ENCODE measurements at places on chromosomes 12 and 14. TPM values are rescaled to one million over a fixed set of nuclear protein-coding genes. Genes with fewer than 3 reads are reported as not detected.
A peak's percentile ranks its signal among the peaks of the same experiment; 100 is the strongest.

CLEC4D gene
- total RNA-seq = not detected

DNA sequence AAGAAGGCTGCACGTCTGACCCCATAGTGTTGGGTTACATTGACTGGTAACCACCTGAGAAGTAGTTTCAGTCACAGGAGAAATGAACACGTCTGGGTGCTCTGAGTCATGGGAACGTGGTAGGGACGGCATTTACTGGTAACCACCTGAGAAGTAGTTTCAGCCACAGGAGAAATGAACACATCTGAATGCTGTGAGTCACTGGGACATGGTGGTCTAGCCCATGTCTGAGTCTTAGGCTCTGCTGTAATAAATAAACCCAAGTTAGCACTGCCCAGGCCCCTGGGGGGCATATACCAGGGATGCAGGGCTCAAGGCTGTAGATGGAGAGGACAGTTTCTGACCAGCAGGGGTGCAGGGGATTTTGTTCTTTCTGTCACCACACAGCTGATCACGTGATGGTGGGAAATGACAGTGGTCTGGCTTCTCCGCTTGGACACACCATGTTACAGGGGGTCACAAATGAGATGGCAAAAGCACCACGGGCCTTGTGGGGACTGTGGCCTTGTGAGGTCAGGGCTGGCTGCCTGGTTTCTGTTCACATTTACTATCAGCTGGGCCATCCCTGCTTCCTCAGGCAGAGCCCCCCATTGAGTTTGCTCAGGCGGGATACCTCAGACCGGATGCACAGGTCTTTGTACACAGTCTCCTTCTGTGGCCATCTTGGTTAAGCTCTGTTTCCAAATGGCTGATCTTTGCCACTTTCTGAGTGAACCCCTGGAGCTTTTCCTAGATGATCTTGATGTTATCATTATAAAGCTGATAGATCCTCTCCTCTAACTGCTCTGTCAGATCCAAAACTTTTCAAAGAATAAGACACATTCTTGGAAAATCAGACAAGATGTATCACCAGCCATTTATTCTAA lies 9.8 kb upstream of the C12orf42 start:
- DNase-seq = peak; percentile 79

AQP2 gene
- total RNA-seq = not detected

C1S gene
- 5.5 TPM for total RNA-seq

OR6C2 gene
- total RNA-seq = not detected

DNA sequence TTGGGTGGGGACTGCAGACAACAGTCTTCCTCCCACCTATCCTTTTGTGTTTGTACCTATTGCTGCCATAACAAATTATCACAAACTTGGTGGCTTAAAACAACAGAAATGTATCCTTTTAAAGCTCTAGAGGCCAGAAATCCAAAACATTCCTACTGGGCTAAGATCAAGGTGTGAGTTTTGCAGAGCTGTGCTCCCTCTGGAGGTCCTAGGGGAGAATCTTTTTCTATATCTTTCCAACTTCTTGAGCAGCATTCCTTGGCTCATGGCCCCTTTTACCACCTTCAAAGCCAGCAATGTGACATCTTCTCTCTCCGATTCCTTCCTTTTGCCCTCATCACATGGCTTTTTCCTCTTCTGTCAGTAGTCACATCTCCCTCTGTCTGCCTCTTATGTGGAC lies 190.6 kb downstream of the TTC8 start:
- DNase-seq = no peak

GRCh38 chr12:6276956-6277620 lies 33.4 kb upstream of the PLEKHG6 start:
- DNase-seq = no peak

- no peak for DNase-seq
Observed at GRCh38 chr12:108586306-108586705, 11.6 kb downstream of the TMEM119 start.

DNA sequence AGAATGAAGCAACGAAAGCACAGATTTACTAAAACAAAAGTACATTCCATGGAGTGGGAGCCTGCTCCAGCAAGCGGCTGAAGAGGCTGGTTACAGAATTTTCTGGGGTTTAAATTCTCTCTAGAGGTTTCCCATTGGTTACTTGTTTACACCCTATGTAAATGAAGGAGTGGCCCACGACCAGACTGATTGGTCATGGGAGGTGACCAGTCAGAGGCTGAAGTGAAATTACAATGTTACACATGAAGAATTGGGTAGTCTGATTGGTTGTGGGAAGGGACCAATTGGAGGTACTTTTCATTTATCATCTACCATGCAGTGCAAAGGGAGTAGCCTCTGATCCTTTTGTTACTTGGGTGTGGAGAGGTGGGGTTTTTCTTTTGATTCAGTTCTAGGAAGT lies 36.2 kb upstream of the APPL2 start:
- DNase-seq = no peak

SPIC gene
- not detected for total RNA-seq

DNA sequence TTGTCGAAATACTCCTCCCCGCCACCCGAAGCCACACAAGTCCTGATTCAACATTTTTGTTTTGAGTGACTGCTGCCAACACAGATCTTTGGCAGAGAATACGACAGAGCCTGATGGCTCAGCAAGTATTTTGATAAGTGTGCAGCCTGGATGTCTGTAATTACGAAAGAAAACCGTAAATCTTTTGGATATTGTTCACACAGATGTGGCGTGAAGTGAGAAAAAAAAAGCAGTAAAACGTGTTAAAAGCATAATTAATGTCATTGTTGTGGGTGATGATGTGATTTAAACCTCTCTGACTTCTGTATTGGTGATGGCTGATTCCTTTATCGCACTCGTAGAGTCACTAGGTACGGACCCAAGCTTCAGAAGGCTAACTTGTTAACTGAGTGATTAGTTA lies 98.7 kb downstream of the PHETA1 start:
- DNase-seq = no peak

PIK3C2G gene
- total RNA-seq = not detected

- no peak for DNase-seq
Observed at GRCh38 chr12:110137786-110138185, 13.6 kb downstream of the IFT81 start.

CLEC2D gene
- total RNA-seq = 0.39 TPM

DNA sequence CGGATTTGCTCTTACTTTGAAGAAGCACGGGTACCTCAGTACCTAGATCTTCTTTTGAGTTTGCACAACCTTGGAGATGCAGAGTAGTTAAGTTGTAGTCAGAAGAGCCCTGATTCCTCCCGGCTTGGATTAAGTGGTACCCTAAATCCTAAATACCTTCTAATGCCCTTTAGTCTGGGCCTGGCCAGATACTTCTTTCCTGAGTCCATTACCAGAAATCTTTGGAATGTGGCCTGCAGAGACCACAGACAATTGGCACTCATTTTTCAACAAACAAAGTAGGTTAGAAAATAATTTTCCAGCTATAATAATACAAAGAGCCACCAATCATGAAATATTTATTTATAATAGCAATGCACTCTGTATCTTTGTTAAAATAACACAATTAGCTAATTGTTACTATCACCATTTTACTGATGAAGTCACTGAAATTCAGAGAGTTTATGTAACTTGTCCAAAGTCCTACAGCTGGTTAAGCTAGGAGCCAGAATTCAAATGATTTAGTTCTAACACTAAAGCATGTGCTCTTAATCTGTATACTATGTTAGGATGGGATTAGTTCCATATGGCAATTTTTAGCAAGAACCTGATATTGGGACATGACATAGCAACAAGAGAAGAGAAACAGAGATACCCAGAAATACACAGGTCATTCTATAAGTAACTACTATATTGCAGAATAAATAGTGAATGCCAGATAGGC lies 132.1 kb upstream of the PDZRN4 start:
- DNase-seq = no peak

GRCh38 chr12:49636979-49637755 lies 13.8 kb downstream of the PRPF40B start:
- DNase-seq = peak; percentile 70

- DNase-seq = no peak
Observed at GRCh38 chr14:101502761-101503392, 58.4 kb upstream of the DIO3 start.

- DNase-seq = no peak
Observed at GRCh38 chr14:92421751-92422150, 91.8 kb upstream of the RIN3 start.

- peak; percentile 50 for DNase-seq
Observed at GRCh38 chr12:53791735-53792326, 40.1 kb upstream of the CISTR start.

GEMIN2 gene
- total RNA-seq = 68.2 TPM

GRCh38 chr14:74855945-74856344 lies 20.0 kb downstream of the PROX2 start:
- no peak for DNase-seq

DNA sequence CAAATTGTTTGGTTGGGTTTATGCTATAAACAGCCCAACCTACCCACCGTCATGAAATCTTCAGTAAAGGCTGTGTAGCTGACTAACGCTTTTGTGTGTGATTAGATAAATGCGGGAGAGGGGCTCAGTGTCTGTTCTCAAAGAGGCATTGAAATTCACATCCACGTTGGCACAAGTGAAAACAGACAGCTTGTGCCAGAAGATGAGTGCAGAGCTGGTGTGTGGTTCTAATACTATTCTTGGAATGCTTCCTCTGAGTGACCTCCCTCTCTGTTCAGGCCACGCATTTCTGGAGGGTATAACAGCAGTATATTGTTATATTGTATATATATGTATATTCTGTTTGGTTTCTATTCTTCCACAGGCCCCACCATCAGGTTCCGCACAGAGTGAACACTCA lies 263.8 kb downstream of the APAF1 start:
- DNase-seq = no peak

GRCh38 chr12:253116-253831 lies 9.4 kb downstream of the SLC6A13 start:
- no peak for DNase-seq

DNA sequence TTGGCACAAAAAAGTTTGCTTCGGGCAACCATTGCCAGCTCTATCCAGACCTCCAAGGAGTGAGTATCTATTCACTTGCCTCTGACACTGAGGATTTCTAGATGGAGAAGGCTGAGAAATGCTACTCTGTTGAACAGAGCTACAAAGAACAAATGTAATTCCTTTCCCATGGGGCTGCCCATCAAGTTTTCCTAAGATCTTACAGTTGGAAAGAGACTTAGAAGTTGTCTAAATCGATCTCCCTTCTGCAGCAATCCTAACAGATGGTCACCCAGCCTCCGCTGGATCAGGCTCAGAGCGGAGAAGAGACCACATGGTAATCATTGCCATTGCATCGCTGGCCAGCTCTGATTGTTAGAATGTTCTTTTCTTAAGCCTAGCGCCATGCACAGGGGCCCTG lies 110.1 kb upstream of the BCL2L14 start:
- DNase-seq = no peak

DNA sequence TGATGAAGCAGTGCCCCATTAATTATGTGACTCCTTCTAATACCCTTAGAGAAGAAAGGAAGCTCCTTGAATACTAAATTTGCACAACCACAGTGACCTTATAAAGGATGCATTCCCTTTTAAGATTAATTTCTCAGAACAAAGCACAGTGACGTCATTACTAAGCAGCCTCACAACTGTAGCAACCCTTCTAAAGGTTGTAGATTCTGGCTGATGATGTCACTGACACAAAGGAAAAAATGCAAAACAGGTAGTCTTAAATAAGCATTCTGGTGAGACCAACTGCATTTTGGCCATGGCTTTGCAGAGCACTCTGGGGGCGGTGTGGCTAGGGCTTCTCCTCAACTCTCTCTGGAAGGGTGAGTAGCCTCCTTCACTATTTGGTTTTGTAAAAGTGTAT lies 38.4 kb upstream of the OR4E1 start:
- DNase-seq = no peak

CIROP gene
- not detected for total RNA-seq

- DNase-seq = no peak
Observed at GRCh38 chr12:131131077-131131807, 177.5 kb downstream of the ADGRD1 start.

CMA1 gene
- total RNA-seq = not detected

CTSG gene
- total RNA-seq = not detected

IL26 gene
- total RNA-seq = not detected

GRCh38 chr14:56351861-56352260 lies 227.7 kb upstream of the TMEM260 start:
- DNase-seq = peak; percentile 72

- no peak for DNase-seq
Observed at GRCh38 chr12:103956509-103957027, 9.1 kb upstream of the TDG start.

- DNase-seq = no peak
Observed at GRCh38 chr14:103206023-103206481, 82.8 kb downstream of the TNFAIP2 start.

TAS2R7 gene
- total RNA-seq = not detected

DNA sequence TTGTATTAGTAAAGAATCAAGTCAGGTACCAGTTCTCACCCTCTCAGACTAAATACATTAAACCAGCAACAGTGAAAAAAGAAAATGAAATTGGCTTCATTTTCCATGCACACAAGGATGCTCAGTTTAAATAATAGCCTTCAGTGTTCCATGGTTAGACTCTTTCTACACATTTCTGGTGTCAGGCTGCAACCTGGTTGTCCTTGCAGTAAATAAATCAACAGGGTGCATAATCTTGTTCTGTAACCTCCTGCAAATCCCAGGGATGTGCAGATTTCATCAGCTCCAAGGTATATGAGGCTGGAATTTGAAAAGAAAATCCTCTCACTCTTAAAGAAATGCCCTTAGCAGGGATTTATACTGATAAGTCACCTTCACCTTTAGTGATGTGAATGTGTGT lies 46.7 kb upstream of the BTG1 start:
- no peak for DNase-seq
